HCT116 (cell line): ENCODE measurements at places on chromosomes 4 and X. TPM values are rescaled to one million over a fixed set of nuclear protein-coding genes. Genes with fewer than 3 reads are reported as not detected.

SPIN2A gene
- 0.54 TPM for total RNA-seq

GRCh38 chr4:82785611-82786400, 12.8 kb downstream of the SCD5 start:
- peak; percentile 69 for DNase-seq
- peak overlapping the region; percentile 17; the same call in 1 of the 2 replicates for H3K4me3 ChIP-seq
- H3K36me3 ChIP-seq, result 0 out of 2 replicates have a peak, but pooled peaks cover 5% of the 10 kb centered on the region
- H3K27me3 ChIP-seq, result no peaks in the 10 kb centered on the region
- peak overlapping the region; percentile 18; the same call in 1 of the 2 replicates for H3K27ac ChIP-seq

MAGEA4 gene
- not detected for total RNA-seq

DNA sequence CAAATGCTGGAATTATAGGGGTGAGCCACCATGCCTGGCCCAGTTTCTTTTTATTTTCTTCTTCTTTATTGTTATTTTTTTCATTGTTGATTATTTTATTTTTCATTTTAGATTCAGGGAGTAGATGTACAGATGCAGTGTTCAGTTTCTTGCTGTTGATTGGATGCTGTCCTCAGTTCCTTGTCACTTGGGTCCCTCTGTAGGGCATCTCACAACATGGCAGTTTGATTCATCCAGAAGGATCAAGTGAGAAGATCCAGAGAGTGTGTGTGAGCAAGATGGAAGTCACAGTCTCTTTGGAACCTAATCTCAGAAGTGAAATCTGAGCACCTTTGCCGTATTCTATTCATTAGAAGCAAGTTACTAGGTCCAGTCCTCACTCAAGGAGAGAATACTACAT, 20.9 kb downstream of the HMGB3 start:
- H3K27ac ChIP-seq, result no peak overlapping the region
- H3K36me3 ChIP-seq, result no peaks in the 10 kb centered on the region
- DNase-seq, result no peak

FAM193A gene
- total RNA-seq, result 15.7 TPM

TACC3 gene
- 106 TPM for total RNA-seq

- H3K36me3 ChIP-seq, result no peaks in the 10 kb centered on the region
- no peaks in the 10 kb centered on the region for H3K4me1 ChIP-seq
- no peak for DNase-seq
- H3K27ac ChIP-seq, result no peak overlapping the region
- peaks cover 18% of the 10 kb centered on the region for H3K27me3 ChIP-seq
- H3K4me3 ChIP-seq, result no peak overlapping the region
Observed at GRCh38 chr4:20359692-20360091, 108.0 kb downstream of the SLIT2 start.

DNA sequence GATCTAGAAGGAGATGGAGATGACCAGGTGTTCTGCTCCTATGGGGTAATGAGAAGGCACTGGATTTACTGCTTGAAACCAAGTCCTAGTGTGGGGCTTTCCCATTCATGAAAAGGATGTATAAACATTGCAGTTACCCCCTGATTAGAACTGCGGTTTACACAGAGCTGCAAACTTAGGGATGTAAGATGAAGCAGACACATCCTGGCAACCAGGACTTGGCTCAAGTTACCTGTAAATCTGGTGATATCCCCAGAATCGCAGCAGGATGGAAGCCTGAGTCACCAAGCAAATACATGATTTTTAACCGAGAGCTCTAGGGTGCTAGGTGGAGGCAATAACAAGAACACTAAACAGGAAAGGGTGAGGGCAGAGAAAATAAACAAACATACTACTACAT, 178.6 kb upstream of the MAMLD1 start:
- H3K36me3 ChIP-seq, result no peaks in the 10 kb centered on the region
- no peaks in the 10 kb centered on the region for H3K27me3 ChIP-seq
- no peak overlapping the region for H3K27ac ChIP-seq
- no peak for DNase-seq

GRCh38 chr4:183081116-183081469, 18.0 kb upstream of the WWC2 start:
- peaks cover 3% of the 10 kb centered on the region; the same call in 1 of the 2 replicates for H3K4me1 ChIP-seq
- H3K27ac ChIP-seq, result no peak overlapping the region
- DNase-seq, result no peak
- H3K36me3 ChIP-seq, result no peaks in the 10 kb centered on the region

NPNT gene
- total RNA-seq, result 15.8 TPM

DNA sequence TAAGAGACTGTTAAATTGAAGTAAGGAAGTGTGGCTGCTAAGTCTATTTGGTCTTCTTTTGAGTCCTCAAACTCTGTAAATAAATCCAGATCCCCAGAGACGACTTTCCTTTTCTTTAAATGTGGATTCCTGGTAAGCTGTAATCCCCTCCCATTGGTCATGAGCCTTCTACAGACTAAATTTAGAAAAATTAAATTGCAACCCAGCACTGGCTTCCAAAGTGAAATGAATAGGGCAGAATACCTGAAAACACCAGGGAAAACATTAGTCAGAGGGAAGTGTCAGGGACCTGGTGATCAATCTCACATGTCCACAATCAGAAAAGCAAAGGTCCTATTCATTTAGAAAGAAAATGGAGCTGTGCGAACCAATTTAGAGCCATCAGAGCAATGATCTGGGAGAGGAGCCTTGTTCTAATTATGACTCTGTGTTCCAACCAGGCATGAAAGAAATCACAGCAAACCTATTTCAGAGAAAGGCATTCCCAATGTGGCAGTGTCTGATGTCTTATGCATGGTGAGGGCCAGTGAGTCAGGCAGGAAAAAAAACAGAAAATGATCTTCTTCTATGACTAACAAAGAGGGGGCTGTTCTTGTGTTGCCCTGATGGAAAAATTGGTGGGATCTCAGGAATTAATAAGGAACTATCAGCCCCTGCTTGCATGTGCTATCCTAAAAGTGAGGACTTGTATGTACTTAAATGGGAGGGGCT, 19.8 kb upstream of the CCDC149 start:
- peaks cover 22% of the 10 kb centered on the region for H3K27me3 ChIP-seq
- no peaks in the 10 kb centered on the region for H3K4me1 ChIP-seq
- H3K27ac ChIP-seq, result no peak overlapping the region
- no peaks in the 10 kb centered on the region for H3K36me3 ChIP-seq

PPEF2 gene
- not detected for total RNA-seq

DNA sequence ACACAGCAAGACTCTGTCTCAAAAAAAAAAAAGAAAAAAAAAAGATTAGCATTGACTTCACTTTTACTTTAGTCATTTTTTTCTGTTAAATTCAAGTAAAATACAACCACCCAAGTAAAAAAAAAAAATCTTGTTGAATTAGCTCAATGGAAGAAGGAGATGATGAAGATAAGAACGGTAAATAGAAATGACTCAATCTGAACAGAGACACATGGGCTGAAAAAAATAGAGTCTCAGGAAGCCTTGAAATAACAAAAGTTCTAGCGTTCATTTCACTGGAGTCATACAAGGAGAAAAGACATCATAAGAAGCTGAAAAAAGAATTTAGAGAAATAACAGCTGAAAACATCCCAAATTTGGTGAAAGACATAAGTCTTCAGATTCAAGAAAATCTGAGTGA, 75.5 kb downstream of the CASP3 start:
- no peaks in the 10 kb centered on the region for H3K36me3 ChIP-seq
- DNase-seq, result no peak
- H3K27me3 ChIP-seq, result no peaks in the 10 kb centered on the region

GRCh38 chr4:13476915-13477314, 7.2 kb downstream of the RAB28 start:
- H3K4me3 ChIP-seq, result no peak overlapping the region
- DNase-seq, result no peak

DNA sequence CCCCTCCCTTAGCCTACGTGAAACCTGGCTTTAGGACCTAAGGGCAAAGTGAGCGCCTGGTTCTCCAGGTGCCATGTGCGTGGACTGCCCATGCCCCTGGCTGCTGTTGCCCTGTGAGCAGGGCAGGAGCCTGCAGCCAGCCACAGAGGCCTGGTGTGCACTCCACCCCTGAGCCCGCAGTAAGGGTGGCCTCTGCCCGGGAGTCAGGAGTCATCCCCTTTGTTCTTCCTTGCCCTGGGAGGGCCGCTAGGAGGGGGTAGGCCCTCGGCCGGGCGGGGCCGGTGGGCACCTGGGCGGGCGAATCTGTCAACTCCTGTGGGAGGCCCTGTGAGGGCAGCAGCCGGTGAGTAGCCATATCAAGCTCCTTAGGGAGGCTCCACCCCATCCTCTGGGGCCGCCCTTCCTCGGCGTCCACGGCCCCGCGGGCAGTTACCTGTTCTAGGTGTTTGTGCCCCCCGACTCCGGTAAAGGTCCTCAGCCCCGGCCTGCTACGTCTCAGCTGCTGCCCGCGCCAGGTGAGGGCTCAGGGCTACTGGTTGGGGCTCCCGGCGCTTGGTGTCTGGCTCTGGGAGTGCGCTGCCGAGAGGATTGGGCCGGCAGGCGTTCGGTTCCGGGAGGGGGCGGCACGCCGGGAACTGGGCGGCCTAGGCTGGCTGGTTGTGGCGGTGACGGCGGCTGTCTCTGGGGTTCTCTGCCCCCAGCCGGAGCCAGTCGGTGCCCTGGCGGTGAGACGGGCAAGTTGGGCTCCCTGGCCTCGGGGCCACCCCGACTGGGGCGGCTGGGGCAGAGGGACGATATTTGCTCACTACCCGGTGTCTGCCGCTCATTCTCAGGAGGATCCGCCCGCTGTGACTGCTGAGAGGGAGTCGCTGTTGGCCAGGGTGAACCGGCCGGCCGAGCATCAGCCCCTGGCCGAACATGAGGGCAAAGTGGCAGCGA, 1060.2 kb downstream of the TECRL start:
- DNase-seq, result no peak
- no peak overlapping the region for H3K27ac ChIP-seq
- H3K27me3 ChIP-seq, result no peaks in the 10 kb centered on the region
- no peak overlapping the region for H3K4me3 ChIP-seq

NCAPG gene
- total RNA-seq, result 79.4 TPM

FGF16 gene
- not detected for total RNA-seq

DNA sequence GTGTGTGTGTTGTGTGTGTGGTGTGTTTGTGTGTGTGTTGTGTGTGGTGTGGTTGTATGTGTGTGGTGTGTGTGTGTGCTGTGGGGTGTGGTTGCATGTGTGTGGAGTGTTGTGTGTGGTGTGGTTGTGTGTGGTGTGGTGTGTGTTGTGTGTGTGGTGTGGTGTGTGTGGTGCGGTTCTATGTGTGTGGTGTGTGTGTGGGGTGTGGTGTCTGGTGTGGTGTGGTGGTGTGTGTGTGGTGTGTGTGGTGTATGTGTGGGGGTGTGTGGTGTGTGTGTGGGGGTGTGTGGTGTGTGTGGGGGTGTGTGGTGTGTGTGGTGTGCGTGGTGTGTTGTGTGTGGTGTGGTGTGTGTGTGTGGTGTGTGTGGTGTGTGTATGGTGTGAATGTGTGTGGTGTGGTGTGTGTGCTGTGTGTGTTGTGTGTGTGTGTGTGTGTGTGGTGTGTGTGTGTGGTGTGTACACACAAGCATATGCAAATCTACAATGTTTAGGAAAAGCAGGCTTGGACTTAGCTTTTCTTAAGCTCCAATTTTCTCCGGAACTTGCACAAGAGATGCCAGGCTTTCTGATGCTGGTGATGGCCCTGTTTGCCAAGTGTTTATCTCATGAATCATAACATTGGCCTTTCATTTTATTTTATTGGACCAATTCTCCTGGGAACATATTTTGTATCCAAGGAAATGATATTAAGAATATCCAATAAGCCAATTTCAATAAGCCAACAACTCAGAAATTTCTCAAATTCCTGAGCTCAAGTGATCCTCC, 148.7 kb downstream of the SPATA18 start:
- no peaks in the 10 kb centered on the region for H3K4me1 ChIP-seq
- H3K27me3 ChIP-seq, result 0 out of 2 replicates have a peak, but pooled peaks cover 7% of the 10 kb centered on the region
- H3K36me3 ChIP-seq, result no peaks in the 10 kb centered on the region

USP51 gene
- total RNA-seq, result not detected

DNA sequence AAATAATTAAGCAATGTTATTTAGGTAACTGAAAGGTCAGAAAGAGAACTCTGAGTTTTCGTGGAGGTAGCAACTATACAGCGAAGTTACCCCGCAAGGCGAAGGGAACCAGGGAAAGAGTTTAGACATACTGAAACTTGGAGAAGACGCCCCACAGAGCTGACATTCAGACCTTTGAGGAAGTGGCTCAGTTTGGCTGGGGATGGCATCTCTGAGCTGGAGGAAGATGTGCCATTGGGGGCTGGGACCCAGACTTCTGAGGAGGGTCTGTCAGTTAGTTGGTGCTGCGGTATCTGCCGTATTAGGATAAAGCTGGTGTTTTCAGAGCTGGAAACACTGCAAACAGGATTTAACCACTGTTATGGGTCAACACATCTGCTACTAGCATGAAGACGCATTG, 156.6 kb downstream of the ANKRD50 start:
- no peaks in the 10 kb centered on the region for H3K36me3 ChIP-seq
- no peak for DNase-seq
- no peaks in the 10 kb centered on the region for H3K4me1 ChIP-seq
- no peaks in the 10 kb centered on the region for H3K27me3 ChIP-seq
- no peak overlapping the region for H3K27ac ChIP-seq

- H3K36me3 ChIP-seq, result no peaks in the 10 kb centered on the region
- H3K4me1 ChIP-seq, result no peaks in the 10 kb centered on the region
Observed at GRCh38 chr4:58192217-58192616, 1082.0 kb upstream of the IGFBP7 start.

DNA sequence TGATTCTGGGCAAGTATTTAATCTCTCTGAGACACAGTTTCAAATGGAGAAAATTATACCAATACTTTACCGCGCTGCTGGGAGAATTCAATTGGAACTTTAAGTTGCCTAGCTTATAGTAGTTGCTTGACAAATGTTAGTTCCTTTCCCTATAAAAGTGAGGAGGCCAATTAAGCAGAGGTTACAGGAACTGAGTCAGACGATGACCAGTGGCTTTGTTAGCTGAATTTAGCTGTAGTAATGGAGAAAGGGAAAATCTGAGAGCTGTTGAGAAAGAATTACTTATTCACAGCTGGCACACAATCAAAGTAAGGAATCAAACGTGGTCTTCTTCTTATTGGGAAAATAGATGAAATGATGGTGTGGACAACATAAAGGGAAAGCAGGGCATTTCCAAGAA, 29.6 kb downstream of the SMARCA1 start:
- no peaks in the 10 kb centered on the region for H3K36me3 ChIP-seq
- no peaks in the 10 kb centered on the region for H3K27me3 ChIP-seq
- peaks cover 16% of the 10 kb centered on the region for H3K4me1 ChIP-seq
- H3K4me3 ChIP-seq, result no peak overlapping the region
- H3K27ac ChIP-seq, result no peak overlapping the region

DNA sequence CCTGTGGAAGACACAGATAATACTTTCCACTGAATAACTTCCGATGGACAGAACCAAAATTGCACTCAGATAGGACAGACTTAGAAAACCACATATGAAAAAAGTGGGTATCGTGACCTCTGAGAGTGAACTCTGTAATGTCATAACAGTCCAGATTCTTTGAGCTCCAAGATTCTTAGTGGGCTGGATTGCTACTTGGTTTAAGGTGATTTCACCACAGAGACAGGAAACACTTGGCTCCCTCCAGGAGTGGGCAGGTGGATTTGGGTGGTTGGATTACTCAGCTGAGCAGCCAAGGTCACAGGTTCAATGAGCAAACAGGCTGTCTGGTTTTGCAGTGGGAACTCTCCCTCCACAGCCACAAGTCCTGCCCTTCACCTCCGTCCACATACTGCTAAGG, 126.0 kb downstream of the AFAP1 start:
- no peaks in the 10 kb centered on the region for H3K4me1 ChIP-seq
- H3K4me3 ChIP-seq, result no peak overlapping the region
- H3K36me3 ChIP-seq, result peaks cover 6% of the 10 kb centered on the region
- no peak for DNase-seq
